ENCODE measurements at places on chromosomes 16 and 17. TPM values are rescaled to one million over a fixed set of nuclear protein-coding genes. Genes with fewer than 3 reads are reported as not detected.

GRCh38 chr17:74807441-74807840, 31.3 kb upstream of the NAT9 start:
- no peak for DNase-seq

GRCh38 chr16:66934138-66934838, at the start of gene CIAO2B:
Gene CIAO2B, minus strand, starts transcription at chr16:66934402. Its CDS starts 38 bp downstream, at chr16:66934364.
- DNase-seq, result peak; percentile 95

GRCh38 chr16:66399930-66400329, 27.2 kb upstream of the BEAN1 start:
- peak; percentile 37 for DNase-seq

- DNase-seq, result no peak
Measured at GRCh38 chr17:43134774-43135453, 9.8 kb upstream of the BRCA1 start.

GRCh38 chr17:62847426-62847825, 39.3 kb upstream of the MARCHF10 start:
- DNase-seq, result no peak

DNA sequence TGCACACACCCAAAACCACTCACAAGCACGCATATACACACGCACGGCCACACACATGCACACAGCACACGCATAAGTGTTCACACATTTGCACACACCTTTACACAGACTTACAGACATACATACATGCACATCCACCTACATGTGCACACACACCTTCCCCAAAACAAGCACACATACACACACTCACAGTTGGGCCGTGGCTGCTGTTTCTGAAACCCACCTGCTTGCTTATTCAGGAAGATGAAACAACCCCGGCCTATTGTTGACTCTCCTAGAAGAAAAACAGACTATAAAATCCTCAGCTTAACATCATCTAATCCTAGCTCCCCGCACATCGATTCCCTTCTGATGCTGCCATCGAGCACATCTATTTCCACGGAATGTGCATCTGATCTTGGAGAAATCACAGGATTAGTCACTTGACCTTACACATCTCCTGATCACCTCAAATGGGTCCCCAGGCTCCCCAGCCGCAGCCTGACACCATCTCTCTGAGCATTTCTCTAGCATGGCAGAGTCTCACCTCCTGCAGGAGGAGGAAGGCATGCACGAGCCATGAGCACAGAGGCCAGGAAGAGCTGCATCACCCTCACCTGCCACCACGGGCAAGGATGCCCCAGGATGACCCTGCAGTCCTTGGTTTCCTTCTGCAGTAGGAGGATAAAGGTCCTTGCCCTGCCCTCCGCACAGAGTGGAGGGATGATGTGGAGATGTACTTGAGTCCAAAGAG, 105.8 kb upstream of the CDH5 start:
- DNase-seq, result no peak

DNA sequence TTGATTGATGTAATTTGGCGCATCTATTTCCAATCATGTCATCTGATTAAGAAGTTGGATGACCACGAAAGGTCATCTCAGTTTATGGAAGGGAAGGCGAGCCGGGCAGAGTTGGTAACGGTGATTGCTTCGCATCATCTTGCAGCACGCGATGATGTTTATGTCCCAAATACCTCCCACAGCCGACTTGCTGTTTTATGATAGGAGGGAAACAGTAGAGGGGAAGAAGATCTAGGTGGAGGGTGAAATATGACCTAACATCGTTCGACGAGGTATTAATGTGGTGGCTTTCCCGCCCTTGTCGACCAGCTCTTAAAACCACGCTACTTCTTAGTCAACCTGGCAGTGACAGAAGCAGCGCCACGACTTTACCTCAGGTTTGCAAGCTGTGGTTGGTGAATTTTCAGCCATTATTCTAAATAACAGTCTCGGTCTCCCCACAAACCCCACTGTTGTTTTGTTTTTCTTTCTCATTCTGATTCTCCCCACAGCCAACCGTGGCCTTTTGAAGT, 805 bp upstream of the TANC2 start:
- DNase-seq, result no peak

GRCh38 chr17:32896647-32897258, 19.8 kb upstream of the MYO1D start:
- no peak for DNase-seq

GRCh38 chr17:82745524-82745923, 6.3 kb upstream of the TBCD start:
- DNase-seq, result no peak

HOXB13 gene
- not detected for polyA plus RNA-seq
